A549 treated with ZK216348 at 1 μM for 4 hours (cell line): ENCODE measurements at places on chromosomes 7 and 10. TPM values are rescaled to one million over a fixed set of nuclear protein-coding genes. Genes with fewer than 3 reads are reported as not detected.

Gene KCP
- total RNA-seq: 0.12 to 0.36 TPM (median 0.18 TPM) in 5 replicates

Gene GPR15LG
- total RNA-seq: not detected in 5 replicates

Gene LIPK
- not detected in 5 replicates for total RNA-seq

Gene FBXL15
- total RNA-seq: 4.9 to 11.4 TPM (median 8.5 TPM) in 5 replicates
